Hematopoietic multipotent progenitor cell (in vitro differentiated cells): ENCODE measurements at places on chromosomes 12 and 14. TPM values are rescaled to one million over a fixed set of nuclear protein-coding genes. Genes with fewer than 3 reads are reported as not detected.

GRCh38 chr12:55707841-55708694, at the start of gene ITGA7:
TSS of gene ITGA7 (minus strand) at chr12:55707904. CDS start at chr12:55707682, 222 bp downstream.
- DNase-seq, result no peak

The ASPG gene
- total RNA-seq, result under 0.01 TPM

- DNase-seq, result no peak
Observed at GRCh38 chr14:31968107-31968810, 108.8 kb upstream of the ARHGAP5 start.

DNA sequence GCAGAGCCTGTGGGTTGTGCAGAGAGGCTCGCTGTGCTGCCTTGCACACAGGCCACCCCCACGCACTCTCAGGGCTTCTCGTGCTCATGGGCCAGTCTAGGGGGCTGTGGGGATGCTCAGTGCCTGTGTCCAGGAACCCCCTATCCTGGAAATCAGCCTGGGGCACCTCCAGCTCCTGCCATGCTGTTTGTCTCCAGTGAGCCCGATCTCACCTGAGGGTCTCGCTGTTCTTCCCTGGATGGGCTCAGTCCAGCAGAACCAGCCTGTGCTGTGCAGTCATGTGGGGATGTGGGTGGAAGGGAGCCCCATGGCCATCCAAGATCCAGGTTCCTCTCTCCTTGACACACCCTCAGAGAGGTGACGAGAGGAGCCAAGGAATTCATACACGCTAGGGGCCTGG, 26.7 kb downstream of the SERPINA1 start:
- no peak for DNase-seq

DNA sequence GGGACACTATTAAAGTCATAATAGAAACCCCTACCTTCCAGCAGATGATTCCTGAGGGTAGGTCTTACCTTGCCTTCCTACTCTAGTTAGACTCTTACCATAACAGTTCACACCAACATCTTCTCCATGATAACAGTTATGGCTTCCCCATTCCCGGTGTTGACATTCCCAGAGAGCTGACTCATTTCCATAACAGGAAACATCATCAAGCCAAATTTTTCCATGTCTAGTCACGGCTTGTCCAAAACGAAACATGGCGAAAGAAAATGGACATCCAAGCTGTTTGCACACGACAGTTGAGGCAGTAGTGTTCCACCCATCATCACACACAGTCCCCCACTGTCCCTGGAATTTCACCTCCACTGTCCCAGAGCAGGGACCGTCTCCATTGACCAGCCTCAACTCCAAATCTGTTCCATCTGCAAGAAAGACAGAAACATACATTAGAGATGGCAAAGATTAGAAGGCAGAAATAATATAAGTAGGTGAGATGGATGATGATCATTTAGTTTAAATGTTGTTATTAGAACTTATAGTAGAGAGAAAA, 10.6 kb downstream of the CD163L1 start:
- DNase-seq, result no peak
